ENCODE measurements at places on chromosomes 6 and 20.

GRCh38 chr20:48697845-48698491 lies 129.8 kb downstream of the PREX1 start:
- H3K4me3 ChIP-seq, result no peak overlapping the region
- H3K36me3 ChIP-seq, result peaks cover 56% of the 10 kb centered on the region
- peak overlapping the region; percentile 47 for H3K27ac ChIP-seq
- H3K27me3 ChIP-seq, result no peaks in the 10 kb centered on the region

- H3K4me3 ChIP-seq, result no peak overlapping the region
These were observed 86.7 kb upstream of the RIN2 start for GRCh38 chr20:19671374-19671773.

DNA sequence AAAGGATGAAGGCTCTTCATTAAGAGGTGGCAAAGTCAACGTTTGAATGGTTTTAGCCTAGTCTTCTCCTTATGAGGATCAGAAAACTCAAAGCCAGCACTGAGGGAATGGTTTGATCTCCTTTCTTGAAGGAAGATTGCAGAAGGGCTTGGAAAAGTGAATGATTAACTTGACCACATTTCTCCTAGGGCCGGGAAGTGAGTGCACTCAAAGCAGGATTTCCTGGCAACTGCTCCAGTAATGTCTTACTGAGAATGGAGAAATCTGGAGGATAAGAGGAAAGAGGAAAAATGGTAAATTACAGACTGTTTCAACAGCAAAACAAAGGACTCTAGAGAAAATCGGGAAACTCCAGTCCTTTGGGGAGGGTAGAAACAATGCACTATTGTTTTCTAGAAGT lies 189.0 kb upstream of the FOXA2 start:
- no peaks in the 10 kb centered on the region for H3K4me1 ChIP-seq
- H3K36me3 ChIP-seq, result no peaks in the 10 kb centered on the region
- H3K27ac ChIP-seq, result no peak overlapping the region
- peaks cover 2% of the 10 kb centered on the region for H3K27me3 ChIP-seq
- H3K4me3 ChIP-seq, result no peak overlapping the region

GRCh38 chr20:52438326-52438963 lies 246.9 kb upstream of the ZFP64 start:
- no peaks in the 10 kb centered on the region for H3K27me3 ChIP-seq
- H3K4me3 ChIP-seq, result no peak overlapping the region
- H3K27ac ChIP-seq, result no peak overlapping the region
- H3K36me3 ChIP-seq, result no peaks in the 10 kb centered on the region

- H3K36me3 ChIP-seq, result peaks cover 1% of the 10 kb centered on the region
- peaks cover 12% of the 10 kb centered on the region for H3K27me3 ChIP-seq
- no peak overlapping the region for H3K4me3 ChIP-seq
- peaks cover 16% of the 10 kb centered on the region for H3K4me1 ChIP-seq
- no peak overlapping the region for H3K27ac ChIP-seq
- DNase-seq, result no peak
These were observed 5.9 kb upstream of the CD109 start for GRCh38 chr6:73690056-73690455.

DNA sequence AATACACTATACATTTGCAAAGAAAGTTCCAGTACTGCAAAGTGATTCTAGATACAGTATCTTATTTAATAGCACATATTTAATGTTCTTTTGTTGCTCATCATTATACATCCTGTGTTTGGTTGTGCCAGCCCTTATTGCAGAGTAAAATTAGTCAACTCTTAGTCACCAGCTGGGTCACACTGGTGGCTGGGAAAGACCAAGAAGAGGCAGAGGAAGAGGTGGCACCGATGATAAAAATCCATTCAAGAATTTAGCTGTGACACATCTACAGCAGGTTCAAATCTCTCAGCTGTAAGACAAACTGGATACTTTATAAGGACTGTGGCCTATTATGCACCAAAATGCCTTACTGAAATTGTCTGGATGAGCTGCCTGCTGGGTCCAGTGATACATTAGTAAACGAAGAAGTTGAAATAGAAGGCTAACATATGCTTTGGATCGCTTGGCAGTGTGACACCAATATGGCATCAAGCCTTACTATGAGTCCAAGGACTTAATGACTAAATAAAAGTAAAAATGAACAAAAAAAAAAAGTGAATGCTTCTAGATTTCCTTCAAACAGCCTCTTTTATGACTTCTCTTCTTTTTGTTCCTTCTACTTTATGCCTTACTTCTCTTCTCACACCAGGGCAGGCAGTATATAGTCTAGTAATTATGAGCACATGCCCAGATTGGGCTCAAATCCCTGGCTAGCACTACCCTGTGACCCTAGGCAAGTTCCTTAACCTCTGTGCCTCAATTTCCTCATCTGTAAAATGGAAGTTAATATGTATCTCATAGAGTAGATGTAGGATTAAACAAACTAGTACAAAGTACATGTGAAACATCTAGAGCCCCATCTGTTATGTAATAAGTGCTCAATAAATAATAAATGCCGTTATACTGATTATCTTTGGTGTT lies 29.4 kb upstream of the RNF8 start:
- H3K27ac ChIP-seq, result peak overlapping the region; percentile 26
- DNase-seq, result peak; percentile 48
- H3K4me3 ChIP-seq, result no peak overlapping the region
- H3K27me3 ChIP-seq, result no peaks in the 10 kb centered on the region

- DNase-seq, result no peak
- H3K36me3 ChIP-seq, result peaks cover 14% of the 10 kb centered on the region
- peaks cover 55% of the 10 kb centered on the region for H3K27me3 ChIP-seq
- peak overlapping the region; percentile 3 for H3K4me3 ChIP-seq
These were observed 1.1 kb downstream of the RNF39 start for GRCh38 chr6:30074331-30075093.

DNA sequence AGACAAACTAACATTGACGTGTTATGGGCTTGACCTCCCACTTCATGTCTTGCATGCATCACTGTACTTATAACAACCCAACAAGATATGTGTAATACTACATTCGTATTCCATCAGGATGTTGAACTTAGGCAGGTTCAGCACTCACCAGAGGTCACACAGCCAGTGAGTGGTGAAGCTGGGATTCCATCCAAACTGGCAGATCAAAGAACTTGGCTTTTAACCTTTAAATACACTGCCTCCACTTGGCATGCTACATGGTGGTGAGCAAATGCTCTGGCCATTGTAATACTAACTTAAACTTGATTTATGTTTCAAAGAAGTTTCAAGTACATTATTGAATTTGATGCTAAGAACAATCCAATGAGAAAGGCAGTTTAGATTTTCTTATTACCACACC lies 10.7 kb upstream of the HDDC2 start:
- H3K4me3 ChIP-seq, result no peak overlapping the region
- H3K36me3 ChIP-seq, result no peaks in the 10 kb centered on the region
- H3K27ac ChIP-seq, result no peak overlapping the region

DNA sequence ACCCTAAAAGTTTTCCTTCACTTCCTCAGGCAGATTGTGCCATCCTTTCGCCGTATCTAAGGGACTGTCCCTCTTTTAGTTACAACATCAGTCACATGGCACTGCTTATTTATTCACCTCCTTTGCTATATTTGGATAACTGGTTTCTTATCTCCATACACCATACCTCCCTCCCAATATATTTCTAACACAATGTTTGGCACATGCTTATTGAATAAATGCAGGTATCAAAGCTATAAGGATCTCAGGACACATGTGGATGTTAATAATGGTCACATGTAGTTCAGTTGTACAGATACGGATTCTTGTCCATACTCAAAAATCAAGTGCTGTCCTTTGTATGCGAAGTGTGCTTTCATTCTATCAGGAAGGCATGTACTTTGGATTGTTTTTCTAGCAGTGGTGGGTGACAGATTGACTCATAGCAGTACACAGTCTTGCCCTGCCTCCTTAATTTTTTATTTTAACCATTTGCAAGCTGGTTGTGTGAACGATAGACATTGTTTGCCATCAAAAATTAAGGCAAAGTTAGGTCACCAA lies 407.1 kb upstream of the RUNX2 start:
- no peaks in the 10 kb centered on the region for H3K27me3 ChIP-seq
- H3K4me1 ChIP-seq, result peaks cover 49% of the 10 kb centered on the region
- H3K27ac ChIP-seq, result peak overlapping the region; percentile 67
- no peak overlapping the region for H3K4me3 ChIP-seq

DNA sequence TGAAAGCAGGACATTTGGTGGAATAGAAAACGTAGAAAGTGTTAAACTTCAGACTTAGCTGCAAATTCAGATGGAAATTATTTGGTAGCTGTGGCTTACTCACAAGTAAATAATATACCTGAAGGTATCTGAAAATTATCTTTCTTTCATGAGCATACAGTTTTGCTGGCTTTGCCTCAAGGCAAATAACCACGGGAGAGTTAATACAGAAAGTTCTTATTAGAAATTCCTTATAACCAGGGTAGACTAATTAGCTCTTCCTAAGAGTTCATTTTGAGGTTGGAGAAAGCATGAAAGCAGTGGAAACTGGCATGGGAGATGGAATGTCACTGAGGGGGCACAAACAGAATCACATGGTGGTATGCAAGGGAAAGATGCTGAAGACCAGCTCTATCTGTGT lies 217.5 kb downstream of the CD83 start:
- H3K27ac ChIP-seq, result no peak overlapping the region
- H3K4me1 ChIP-seq, result peaks cover 2% of the 10 kb centered on the region
- no peaks in the 10 kb centered on the region for H3K36me3 ChIP-seq
- no peaks in the 10 kb centered on the region for H3K27me3 ChIP-seq
- no peak overlapping the region for H3K4me3 ChIP-seq

GRCh38 chr6:112931832-112932231 lies 584.7 kb downstream of the RFPL4B start:
- no peaks in the 10 kb centered on the region for H3K36me3 ChIP-seq
- DNase-seq, result no peak
- no peaks in the 10 kb centered on the region for H3K27me3 ChIP-seq
- no peaks in the 10 kb centered on the region for H3K4me1 ChIP-seq
- H3K4me3 ChIP-seq, result no peak overlapping the region

Measured in activated CD8-positive, alpha-beta T cell treated with anti-CD3 and anti-CD28 coated beads for 36 hours (primary cell).